Stimulated activated CD8-positive, alpha-beta memory T cell treated with anti-CD3 and anti-CD28 coated beads, Interleukin-12 subunit alpha, Interleukin-12 subunit beta, amount 100 ng/mL, for 1 hour (primary cell): ENCODE measurements at places on chromosomes 16 and 17.

DNA sequence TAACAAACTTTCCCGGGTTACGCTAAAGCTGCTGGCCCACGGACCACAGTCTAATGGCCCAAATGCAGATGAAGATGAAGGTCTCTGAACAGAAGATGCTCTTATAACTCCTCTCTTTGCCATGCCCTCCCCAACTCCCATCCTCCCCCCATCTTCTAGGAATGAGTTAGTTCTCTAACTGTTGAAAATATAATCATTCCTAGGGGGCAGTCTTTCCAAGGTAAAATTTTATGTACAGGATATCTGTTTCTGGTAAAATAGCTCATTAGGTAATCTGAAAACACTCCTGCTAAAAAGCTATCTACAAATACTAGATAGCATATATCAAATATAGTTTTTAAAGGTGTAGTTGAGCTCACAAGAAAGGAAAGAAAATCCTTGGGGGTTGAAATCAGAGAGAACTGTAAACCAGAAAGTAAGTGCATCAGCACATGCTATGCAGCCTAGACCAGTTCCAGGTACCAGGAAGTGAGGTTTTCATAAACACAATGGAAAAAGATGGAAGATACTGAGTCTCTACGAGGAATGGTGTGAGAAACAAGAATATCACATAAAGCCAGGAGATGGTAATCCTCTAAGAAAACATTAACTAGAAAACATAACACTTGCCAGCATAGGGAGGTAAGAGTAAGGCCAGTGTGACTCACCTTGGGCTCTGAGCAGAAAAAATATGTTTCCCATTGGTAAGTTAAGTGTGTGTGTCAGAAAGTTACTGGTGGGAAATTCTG is 38.1 kb downstream of the CMC2 start:
- no peak for DNase-seq

- no peak for DNase-seq
Measured at GRCh38 chr17:40253565-40253964, 34.1 kb upstream of the CDC6 start.

- DNase-seq, result no peak
Measured at GRCh38 chr17:79519601-79520000, 91.2 kb downstream of the RBFOX3 start.

GRCh38 chr16:25950586-25951281 is 259.0 kb downstream of the HS3ST4 start:
- DNase-seq, result no peak

GRCh38 chr17:48295362-48296288 is 134.4 kb downstream of the SKAP1 start:
- no peak for DNase-seq

- no peak for DNase-seq
Measured at GRCh38 chr16:27114006-27114405, 47.3 kb downstream of the C16orf82 start.

GRCh38 chr16:17451843-17452242 is 18.9 kb downstream of the XYLT1 start:
- no peak for DNase-seq

DNA sequence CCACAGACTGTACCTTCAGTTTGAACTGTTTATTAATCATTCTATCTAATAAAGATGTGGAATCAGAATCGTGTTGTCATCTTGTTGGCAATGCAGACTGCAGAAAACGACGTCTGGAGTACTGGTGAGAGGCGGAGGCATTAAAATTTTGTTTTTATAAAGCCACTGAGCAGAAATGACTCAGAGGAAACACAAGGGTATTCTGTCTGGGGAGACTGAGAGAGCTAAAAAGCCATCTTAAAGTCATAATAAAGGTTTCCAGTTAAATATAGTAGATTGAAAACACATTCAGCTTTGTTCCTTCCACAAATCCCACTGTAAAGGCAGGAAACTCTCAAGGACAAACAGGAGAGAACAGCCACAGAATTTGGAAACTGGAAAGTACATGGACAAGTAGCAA is 74.2 kb downstream of the CPPED1 start:
- DNase-seq, result no peak

DNA sequence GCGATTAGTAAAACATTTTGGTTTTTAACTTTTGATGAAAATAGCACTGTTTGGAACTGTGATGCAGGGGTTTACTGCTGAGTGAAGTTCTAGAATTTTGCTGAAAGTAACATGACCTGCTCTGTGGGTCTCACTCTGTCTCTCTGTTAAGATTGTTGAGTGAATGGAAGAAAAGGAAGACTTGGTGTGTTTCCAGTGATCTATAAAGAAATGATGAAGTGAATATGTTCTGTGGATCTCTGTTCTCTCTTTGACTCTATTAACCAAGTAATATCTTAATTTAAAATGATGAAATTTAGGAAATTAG is 148.4 kb downstream of the PRKCA start:
- no peak for DNase-seq

DNA sequence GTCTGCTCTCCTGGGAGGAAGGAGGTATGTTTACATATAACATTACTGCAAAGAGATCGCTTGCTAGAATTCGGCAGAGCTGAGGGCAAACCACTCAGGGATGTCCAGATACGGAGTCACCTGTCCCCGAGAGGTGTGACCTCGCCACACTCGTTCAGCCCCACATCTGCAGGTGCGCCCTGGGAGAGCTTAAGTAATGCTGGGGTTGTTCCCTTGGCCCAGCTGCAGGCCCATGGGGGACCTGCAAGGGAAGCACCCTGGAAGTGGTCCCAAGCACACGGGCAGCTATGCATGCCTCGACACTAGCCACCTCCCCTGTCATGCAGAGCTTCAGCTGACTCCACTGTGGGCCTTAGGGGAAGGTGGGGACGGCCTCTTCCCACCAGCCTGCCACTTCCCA is 22.2 kb downstream of the USP22 start:
- DNase-seq, result no peak

GRCh38 chr17:29342158-29342765 is 47.9 kb upstream of the TAOK1 start:
- no peak for DNase-seq

- no peak for DNase-seq
Measured at GRCh38 chr17:57528058-57528451, 217.0 kb downstream of the CCDC182 start.

- no peak for DNase-seq
Measured at GRCh38 chr17:74824961-74825627, 34.6 kb downstream of the GRIN2C start.

GRCh38 chr17:4433515-4434031 is at the start of gene SPNS3:
Gene SPNS3 (plus strand): TSS chr17:4433940. CDS start chr17:4433968, 28 bp downstream.
- no peak for DNase-seq

GRCh38 chr16:26087091-26087490 is 395.3 kb downstream of the HS3ST4 start:
- no peak for DNase-seq

DNA sequence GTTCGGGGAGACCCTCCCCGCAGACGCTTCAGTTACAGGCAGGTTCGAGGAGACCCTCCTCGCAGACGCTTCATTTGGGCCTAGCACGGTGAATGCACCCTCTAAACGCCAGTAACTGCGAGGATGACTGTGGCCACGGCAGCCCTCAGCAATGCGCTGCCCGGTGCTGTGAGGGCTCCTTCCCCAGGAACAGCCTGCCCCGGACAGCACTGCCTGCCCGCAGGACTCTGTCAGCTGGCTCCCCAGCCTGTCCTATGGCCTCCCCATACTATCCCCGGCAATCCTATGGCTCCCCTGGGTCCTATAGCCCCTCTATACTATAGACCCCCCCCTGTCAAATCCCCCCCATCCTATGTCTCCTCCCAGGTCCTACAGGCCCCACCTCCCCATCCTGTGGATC is 238.9 kb downstream of the RBFOX3 start:
- DNase-seq, result no peak

DNA sequence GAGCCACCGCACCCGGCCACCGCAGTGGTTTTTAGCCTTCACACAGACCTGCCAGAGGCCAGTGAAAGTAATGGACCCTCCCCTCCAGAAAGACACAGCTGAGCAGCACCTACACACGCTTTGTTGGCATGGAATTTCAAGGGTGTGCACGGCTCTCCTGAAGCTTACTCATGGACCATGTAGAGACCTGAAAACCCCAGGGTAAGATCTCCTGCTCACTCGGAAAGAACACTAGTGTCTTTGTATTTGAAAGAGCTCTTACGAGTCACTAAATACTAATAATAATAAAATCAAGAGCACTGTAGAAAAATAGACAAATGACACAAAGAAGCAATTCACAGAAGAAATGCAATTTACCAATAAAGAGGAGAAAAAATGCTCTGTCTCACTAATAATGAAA is 20.0 kb downstream of the SLC43A2 start:
- no peak for DNase-seq

DNA sequence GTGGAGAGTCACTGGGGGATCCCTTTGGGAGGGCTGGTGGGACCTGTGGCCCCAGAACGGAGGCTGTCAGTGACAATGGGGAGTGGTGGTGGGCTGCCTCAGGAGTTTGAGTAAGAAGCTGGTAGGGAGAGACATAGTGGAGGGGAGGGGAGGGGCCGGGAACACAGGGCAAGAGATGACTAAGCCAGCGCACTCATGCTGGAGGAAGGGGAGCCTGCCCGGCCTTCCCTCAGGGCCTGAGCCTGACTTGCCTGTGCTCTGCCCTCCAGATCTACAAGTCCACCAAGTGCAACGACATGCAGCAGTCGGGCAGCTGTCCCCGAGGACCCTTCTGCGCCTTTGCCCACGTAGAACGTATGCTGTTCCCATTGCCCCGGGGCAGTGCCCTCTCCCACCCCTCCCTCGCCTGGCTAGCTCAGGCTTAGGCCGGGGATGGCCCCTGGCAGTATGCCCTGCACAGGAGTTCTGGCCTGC is 29.3 kb downstream of the UNC13D start:
- no peak for DNase-seq

- DNase-seq, result no peak
Measured at GRCh38 chr16:3677994-3678393, 23.5 kb downstream of the DNASE1 start.

GRCh38 chr16:55630774-55631173 is 25.0 kb upstream of the SLC6A2 start:
- DNase-seq, result no peak

DNA sequence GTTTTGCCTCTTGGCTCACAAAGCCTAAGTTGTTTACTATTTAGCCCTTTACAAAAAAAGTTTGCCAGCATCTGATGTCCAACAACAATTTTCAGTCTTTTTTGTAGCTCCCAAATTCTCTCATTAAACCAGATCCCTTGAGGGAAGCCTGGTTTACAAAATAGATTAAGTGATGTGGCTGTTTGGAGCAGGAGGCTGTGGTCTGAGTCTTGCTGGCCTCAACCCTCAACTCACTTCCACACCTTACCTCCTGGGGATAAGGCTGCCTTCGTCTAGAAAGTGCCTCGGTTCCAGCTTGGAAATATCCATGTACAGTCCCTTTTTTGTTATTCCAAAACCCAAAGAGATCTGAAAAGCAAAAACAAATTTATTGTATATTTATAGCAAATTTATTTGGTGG is 138.4 kb downstream of the WWOX start:
- no peak for DNase-seq

DNA sequence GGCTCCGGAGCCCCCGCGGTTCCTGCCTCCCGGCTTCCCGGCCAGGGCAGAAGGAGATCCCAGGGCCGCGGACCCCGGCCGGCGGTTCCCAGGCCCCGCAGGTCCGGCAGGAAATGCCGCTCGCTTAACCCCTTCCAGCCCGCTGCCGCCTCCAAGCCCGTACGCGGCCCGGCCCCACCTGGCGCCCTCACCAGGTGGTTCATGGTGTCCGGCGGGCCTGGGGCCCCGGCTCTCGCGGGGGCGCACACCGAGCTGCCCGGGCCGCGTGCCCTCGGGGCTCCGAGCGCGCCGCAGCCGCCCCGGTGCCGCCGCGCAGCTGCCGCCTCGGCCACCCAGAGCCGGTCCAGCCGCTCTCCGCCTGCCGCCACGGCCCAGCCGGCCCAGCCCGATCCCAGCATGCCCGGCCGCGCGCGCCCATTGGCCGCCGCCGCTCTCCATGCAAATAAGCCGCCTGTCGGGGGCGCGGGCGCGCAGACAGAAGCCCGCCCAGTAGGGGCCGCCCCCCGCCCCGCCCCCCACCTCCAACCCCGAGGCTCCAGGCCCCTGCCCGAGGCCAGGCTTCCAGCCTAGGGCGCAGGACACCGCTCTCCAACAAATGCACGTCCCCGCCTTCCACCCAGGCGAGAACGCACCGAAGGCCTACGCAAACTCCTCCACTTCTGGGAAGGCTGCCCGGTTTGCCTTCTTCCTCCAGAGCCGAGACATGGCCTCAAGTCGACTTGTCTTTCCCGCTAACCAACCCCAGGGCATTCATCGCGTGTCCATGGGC is at the start of gene BCAR1:
Gene BCAR1, minus strand, starts transcription at position 345 of the 769 bp plus-strand sequence. Its CDS starts 142 bp downstream, at position 203.
- no peak for DNase-seq

GRCh38 chr17:31842195-31843069 is 16.6 kb downstream of the COPRS start:
- DNase-seq, result peak; percentile 33

DNA sequence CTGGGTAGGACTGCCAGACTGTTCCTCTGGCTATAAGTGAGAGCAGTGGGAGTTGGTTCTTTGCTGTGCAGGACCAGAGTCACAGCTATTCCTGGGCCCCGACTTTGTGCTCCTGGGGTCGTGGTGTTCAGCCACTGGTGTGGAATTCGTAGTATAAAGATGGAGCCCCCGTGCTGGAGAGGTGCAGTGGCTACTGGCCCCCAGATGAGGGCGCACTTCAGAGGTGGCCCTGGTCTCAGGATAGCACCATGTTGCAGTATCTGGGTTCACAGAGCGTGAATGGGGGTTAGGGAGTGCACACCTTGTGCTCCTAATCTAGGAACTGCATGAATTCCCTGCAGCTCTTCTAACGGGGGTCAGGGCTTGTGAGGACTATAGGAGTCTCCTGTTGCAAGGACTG is 21.1 kb downstream of the TANC2 start:
- DNase-seq, result no peak

GRCh38 chr17:68670967-68671693 is 70.0 kb upstream of the FAM20A start:
- DNase-seq, result no peak

DNA sequence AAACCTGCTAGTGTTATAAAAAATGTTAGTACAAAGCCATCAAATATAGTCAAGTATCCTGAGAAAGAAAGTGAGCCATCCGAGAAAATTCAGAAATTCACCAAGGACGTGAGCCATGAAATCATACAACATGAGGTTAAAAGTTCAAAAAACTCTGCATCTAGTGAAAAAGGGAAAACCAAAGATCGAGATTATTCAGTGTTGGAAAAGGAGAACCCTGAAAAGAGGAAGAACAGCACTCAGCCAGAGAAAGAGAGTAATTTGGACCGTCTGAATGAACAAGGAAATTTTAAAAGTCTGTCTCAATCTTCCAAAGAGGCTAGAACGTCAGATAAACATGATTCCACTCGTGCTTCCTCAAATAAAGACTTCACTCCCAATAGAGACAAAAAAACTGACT is 31.7 kb downstream of the RBBP6 start:
- DNase-seq, result no peak

DNA sequence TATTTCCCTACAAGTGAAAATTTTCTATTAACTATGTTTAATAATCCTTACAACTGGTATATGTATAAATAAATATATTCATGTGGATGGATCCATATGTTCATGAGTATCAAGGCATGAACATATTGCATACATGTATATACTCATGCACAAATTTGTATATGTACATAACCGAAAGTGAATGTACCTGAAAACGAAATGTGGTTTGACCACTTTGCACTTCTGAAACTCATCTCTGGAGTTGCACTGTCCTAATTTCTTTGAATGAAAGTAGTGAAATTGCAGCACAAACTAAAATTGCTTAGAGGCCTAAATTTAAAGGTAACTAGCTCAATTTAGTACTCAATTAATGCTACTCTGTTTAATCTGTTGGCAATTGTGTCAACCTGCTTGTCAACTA is 27.4 kb upstream of the GNAO1 start:
- no peak for DNase-seq
